Activated T-cell treated with anti-CD3 and anti-CD28 coated beads, Interleukin-2, amount 50 U/mL, for 48 hours (primary cell): ENCODE measurements at places on chromosomes 4 and X.

- no peak for DNase-seq
Measured at GRCh38 chrX:107293056-107293455, 86.6 kb downstream of the DNAAF6 start.

- no peak for DNase-seq
Measured at GRCh38 chr4:86043755-86044592, 315.9 kb downstream of the MAPK10 start.

DNA sequence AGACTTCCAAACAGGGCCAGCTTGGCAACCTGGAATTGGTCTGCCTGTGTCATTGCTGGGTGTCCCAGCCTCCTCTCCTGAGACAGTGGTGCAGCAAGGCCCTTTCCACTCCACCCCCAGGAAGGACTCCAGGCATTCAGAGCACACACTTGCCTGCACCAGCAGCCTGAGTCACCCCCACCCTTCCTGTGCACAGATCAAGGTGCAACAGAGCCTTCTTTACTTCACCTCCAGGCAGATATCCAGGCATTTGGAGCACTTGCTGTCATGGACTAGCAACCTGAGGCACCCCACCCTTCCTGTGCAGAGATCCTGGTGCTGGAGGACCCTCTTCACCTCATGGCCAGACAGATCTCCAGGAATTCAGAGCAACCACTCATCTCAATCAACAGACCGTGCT, 135.8 kb downstream of the GASK1B start:
- no peak for DNase-seq

DNA sequence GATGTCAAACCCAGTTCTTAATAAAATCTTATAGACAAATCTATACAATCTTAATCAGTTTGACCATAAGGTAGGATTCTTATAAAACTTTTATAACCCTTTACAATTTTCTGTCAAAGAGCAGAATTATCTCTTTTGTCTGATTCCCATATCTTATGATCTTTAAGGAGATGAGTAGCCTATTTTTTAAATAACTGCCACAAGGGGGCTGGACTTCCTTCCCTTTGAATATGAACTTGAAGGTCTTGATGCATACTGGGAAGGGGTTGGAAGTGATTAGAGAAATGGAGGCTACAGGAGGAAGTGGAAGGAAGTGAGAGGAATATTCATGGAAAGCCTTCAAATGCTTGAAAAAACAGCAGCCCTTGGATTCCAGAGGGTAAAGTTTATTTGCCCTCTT, 111.1 kb downstream of the APOOL start:
- no peak for DNase-seq

- no peak for DNase-seq
Measured at GRCh38 chr4:147749811-147750321, 18.0 kb downstream of the ARHGAP10 start.

DNA sequence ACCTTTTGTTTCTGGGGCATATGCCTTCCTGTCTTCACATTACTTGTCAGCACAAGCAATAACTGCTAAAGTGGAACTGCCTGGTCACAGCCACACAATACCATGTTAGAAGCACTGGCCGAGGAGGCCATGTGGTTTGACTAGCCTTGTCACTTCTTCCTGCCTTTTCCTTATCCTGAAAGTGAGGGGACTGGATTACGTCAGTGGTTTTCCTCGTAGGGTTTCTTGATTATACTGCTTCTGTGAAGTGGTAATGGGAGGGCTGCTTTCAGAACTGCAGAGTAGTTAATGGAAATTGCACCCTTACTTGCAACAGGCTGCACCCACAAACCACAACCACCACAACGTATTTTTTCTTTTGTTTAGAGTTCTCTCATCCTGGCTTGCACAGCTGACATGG, 26.6 kb downstream of the ZRSR2 start:
- DNase-seq, result peak; percentile 44

DNA sequence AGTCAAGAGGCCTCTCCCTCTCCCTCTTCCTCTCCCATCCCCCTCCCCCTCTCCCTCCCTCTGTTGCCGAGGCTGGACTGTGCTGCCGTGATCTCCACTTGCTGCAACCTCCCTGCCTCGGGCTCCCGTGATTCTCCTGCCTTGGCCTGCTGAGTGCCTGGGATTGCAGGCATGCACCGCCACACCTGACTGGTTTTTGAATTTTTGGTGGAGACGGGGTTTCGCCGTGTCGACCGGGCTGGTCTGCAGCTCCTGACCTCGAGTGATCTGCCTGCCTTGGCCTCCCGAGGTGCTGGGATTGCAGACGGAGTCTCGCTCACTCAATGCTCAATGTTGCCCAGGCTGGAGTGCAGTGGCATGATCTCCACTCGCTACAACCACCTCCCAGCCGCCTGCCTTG, 165.1 kb downstream of the CENPC start:
- DNase-seq, result no peak
